Tongue (tissue), 3 donors: ENCODE measurements at places on chromosomes 4 and X. TPM values are rescaled to one million over a fixed set of nuclear protein-coding genes. Genes with fewer than 3 reads are reported as not detected.
A peak's percentile ranks its signal among the peaks of the same experiment; 100 is the strongest.

GRCh38 chr4:145234091-145234706, 53.8 kb upstream of the OTUD4 start:
- peak; percentile 93 for DNase-seq

DNA sequence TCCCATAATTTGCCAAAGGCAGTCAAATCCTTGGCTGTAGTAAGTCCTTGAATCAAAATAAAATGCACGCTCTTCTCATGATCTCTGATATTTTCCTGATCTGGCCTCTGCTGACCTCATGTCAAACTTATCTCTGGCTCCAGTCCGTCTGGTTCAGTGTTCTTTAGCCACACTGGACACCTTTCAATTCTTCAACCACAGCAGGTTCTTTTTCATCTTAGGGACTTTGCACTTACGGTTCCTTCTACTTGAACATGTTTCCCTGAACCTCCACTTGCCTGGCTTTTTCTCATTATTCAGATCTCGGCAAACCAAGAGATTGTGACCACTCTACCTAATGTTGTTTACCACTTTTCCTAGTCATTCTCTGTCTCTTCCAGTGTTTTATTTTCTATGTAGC, 10.3 kb downstream of the ENPEP start:
- no peak for DNase-seq

DNA sequence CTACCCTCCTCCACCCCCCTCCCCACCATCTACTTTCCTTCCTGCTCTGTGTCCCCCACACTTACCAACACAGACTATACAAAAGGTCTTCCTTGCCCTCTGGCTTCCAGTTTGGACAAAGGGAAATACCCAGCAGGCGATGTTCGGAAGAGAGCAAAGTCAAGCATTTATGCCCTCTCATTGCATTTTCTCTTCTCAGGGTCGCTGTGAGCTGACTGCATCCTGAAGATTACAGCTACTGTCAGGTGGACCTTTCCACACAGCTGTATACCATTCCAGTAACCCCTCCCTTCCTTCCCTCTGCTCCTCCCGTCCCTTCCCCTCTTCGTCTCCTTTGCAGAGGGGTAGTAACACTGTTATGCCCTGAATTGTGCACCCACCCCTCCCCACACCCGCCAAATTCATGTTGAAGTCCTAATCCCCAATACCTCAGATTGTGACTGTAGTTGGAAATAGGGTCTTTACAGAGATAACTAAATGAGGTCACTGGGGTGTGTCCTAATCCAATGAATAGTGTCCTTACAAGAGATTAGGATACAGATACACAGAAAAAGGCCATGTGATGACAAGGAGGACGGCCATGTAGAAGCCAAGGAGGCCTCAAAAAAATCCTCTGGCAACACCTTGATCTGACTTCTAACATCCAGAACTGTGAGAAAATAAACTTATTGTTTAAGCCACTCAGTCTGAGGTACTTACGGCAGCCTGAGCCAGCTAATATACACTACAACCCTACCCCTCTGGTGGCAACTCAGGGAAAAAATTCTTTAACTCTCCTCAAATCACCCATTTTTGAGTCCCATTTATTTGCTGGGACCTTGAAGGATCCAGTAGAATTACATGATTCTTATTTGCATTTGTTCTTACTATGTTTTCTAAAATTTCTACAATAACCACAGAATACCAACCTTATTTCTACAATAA, 11.7 kb downstream of the MORF4L2 start:
- DNase-seq: no peak

DNA sequence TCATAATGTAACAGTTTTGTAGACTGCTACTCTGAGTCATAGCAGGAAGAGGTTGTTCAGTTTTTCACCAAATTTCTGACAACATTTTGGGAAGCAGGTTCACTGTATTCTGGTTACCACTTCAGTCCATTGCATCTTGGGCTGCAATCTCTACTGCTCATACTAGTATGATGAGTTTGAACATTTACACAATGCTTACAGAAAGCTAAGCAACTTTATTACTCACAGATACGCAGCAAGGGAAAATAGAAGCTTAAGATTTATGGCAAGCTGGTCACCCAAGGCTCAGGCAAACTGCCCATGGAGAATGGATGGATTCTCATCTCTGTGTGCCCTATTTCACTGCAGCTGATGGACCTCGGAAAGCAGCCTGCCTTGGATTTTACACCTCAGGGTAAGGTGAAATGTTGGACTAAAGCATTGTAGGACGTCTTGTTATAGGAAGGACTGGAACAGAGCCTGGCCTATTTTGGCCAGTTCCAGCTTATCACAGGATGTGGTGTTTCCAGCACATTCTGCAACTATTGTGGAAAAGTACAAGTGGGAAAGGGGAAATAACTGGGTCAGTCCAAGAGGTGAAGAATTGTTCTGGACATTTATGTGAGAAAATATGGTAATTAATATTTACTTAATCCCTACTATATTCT, 887.1 kb upstream of the AGA start:
- DNase-seq: no peak

DNA sequence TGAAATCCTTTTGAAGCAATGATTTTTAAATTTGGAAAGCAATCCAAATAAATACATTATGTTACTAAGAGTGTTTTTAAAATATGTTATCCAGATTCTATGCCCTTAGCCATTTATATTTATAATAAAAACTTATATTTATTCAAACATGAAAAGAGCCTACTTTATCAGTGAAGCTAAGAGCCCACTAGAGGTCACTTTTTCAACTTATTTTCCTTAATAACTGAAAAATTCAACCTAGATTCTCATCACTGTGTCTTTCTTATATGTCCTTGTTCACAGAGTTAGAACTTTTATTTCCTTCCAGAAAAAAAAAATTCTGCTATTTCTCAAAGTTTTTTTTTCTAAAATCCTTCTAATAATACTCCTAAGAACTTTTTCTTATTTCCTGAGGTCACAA, 23.9 kb downstream of the PRDM8 start:
- no peak for DNase-seq

GRCh38 chr4:69984030-69984443, 11.7 kb upstream of the STATH start:
- peak; percentile 79 for DNase-seq

- no peak for DNase-seq
Observed at GRCh38 chrX:11733614-11734013, 24.4 kb upstream of the MSL3 start.

DNA sequence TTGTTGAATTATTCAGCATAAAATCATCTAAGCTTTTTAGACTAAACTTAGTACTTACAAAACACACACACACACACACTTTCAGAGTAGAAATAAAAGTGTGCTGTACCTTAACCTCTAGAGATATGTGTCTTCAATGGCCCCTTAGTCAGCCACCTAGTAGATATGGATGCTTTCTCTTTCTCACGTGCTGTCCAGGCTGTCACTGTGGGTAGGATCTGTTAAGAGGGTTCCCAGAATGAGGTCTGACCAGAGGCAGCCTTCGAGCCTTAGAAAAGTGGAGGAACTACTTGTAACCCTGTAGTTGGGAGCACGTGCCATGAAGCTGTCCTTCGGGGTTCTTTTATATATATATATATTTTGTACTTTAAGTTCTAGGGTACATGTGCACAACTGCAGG, 117.9 kb downstream of the COL4A5 start:
- DNase-seq: no peak

GRCh38 chr4:164108971-164109370, 614.5 kb downstream of the TMA16 start:
- no peak for DNase-seq

HTR2C gene
- not detected for total RNA-seq

CTBP1 gene
- 193 TPM for total RNA-seq

WNK3 gene
- 2.7 TPM for total RNA-seq
